ENCODE measurements at places on chromosomes 3 and 15. TPM values are rescaled to one million over a fixed set of nuclear protein-coding genes. Genes with fewer than 3 reads are reported as not detected.
A peak's percentile ranks its signal among the peaks of the same experiment; 100 is the strongest.

The IQCH gene
- 13.6 TPM for total RNA-seq

The LSMEM2 gene
- not detected for total RNA-seq

The TMEM207 gene
- total RNA-seq, result not detected

DNA sequence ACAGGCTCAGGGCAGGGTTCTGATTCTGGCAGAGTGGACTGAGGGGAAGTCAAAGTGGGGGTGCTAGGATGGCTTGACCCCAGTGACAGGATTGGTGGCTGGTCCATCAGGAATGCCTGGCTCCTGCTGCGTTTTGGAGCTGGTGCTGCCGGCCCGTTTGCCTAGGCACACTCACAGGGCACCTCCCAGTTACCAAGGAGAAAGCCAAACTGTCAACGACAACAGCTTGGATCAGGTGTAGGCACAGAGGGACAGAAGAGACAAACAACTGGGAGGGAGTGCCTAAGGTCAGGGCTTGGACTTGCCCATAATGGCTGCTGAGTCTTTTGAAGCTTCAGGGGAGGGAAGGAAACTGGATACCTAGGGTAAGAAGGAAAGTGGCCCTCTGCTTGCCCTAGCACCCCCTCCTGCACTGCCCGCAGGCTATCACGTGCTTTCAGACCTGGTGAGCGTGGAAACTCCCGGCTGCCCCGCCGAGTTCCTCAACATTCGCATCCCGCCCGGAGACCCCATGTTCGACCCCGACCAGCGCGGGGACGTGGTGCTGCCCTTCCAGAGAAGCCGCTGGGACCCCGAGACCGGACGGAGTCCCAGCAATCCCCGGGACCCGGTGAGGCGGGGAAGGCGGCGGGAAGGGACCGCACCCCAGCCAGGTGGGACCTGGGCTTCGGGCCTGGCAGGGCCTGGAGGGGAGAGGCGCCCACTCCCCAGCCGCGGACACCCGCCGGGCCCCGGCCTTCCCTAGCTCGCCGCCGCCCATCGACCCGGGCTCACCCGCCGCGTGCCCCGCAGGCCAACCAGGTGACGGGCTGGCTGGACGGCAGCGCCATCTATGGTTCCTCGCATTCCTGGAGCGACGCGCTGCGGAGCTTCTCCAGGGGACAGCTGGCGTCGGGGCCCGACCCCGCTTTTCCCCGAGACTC lies 5.1 kb downstream of the DUOX1 start:
- no peak for DNase-seq
- H3K27me3 ChIP-seq, result no peaks in the 10 kb centered on the region
- peaks cover 17% of the 10 kb centered on the region for H3K36me3 ChIP-seq
- H3K4me1 ChIP-seq, result peaks cover 44% of the 10 kb centered on the region
- peak overlapping the region; percentile 90 for H3K27ac ChIP-seq

DNA sequence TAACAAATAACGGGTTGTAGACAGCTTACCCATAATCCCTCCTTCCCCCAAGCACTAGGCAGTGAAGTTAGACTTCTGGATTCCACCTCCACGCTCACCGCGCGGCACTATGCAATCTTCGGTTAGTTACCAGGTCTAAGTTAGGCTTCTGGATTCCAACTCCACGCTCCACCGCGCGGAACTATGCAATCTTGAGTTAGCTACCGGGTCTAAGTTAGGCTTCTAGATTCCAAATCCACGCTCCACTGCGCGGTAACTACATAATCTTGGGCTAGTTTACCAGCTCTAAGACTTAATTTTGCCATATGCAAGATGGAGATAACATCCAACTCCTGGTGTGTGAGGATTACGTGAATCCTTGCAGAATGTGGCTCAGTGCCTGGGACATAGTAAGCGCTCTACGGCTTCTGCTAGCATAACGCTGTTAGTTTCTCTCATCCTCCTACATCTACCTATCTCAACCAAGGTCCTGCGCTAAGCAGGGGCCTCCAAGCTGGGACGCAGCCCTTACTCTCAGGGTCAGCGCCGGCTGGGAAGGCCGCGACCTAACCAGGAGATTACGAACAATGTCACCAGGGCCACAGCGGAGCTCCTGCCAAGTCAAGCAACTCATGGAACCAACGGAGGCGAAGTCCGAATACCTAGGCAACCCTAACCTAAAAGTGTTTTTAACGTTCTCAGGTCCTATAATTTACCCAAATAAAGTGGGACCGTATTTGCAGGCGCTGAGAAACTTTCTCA lies 497 bp upstream of the RPLP1 start:
- peaks cover 11% of the 10 kb centered on the region for H3K4me1 ChIP-seq
- peak overlapping the region; percentile 91 for H3K27ac ChIP-seq
- H3K36me3 ChIP-seq, result peaks cover 15% of the 10 kb centered on the region
- peak overlapping the region; percentile 22 for H3K4me3 ChIP-seq
- no peak for DNase-seq

DNA sequence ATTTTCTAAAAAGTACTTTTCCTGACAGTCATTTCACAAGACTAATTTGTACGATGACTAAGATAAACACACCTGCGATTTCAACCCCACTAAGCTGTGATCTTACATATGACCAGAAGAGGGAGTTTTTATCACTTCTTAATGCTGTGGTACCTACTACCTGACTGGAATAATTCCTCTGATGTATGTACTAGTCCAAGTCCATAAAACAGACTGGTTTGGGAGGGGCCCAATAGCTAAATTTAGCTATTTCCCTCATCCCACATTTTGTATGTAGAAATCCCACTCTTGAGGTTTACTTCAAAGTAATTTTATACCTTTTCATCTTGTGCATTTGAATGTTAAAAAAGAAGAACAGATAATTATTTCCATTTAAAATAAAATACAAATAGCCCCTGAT lies 49.7 kb upstream of the SCAANT1 start:
- H3K4me3 ChIP-seq, result no peak overlapping the region
- DNase-seq, result no peak
- H3K4me1 ChIP-seq, result peaks cover 19% of the 10 kb centered on the region

Measured in thyroid gland (tissue), 4 donors.